Mammary epithelial cell (primary cell): ENCODE measurements at places on chromosomes 12 and 14. TPM values are rescaled to one million over a fixed set of nuclear protein-coding genes. Genes with fewer than 3 reads are reported as not detected.

DNA sequence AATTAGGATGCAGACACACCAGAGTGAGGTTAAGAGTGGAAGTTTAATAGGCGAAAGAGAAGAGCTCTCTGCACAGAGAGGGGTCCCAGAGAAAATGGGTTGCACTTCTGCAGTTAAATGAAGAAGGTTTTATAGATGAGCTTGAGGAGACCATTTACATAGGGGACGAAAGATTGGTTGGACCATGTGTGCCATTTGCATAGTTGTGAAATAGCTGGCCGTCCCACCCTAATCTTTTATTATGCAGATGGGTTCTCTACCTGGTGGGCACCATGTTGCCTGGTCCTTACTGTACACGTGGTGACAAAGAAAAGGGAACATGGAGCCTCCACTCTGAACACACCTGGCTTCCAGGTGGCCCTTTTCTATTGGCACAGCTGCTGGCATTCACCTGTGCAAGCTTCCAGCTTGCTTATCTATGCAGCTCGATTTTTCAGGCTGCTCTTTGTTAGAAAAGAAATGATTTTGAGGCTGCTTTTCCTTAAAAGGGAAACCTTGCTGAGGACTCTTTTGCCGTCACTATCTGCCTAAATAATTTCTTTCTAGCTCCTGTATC is 67.1 kb upstream of the SRSF5 start:
- no peak for DNase-seq

DNA sequence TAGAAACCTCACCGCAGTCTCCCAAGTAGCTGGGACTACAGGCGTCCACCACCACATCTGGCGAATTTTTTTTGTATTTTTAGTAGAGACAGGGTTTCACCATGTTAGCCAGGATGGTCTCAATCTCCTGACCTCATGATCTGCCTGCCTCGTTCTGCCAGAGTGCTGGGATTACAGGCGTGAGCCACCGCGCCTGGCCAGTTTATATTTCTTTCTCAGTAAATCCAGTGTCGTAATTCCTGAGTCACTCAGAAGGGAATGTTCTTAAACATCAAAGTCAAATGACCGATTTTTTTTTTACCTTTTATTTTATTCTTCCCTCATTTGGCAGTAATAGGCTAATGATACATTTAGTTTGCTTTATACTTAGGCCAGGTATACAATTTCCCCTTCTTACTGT is 80.5 kb downstream of the FBXO33 start:
- no peak for DNase-seq

- no peak for DNase-seq
Measured at GRCh38 chr14:50647282-50647681, 20.8 kb downstream of the SAV1 start.

- no peak for DNase-seq
Measured at GRCh38 chr12:76762601-76762980, 1.3 kb upstream of the ZDHHC17 start.

- no peak for DNase-seq
Measured at GRCh38 chr12:1289371-1290155, 298.5 kb downstream of the ERC1 start.

- DNase-seq, result peak; percentile 9
Measured at GRCh38 chr14:56333359-56334292, 215.4 kb downstream of the PELI2 start.

DNA sequence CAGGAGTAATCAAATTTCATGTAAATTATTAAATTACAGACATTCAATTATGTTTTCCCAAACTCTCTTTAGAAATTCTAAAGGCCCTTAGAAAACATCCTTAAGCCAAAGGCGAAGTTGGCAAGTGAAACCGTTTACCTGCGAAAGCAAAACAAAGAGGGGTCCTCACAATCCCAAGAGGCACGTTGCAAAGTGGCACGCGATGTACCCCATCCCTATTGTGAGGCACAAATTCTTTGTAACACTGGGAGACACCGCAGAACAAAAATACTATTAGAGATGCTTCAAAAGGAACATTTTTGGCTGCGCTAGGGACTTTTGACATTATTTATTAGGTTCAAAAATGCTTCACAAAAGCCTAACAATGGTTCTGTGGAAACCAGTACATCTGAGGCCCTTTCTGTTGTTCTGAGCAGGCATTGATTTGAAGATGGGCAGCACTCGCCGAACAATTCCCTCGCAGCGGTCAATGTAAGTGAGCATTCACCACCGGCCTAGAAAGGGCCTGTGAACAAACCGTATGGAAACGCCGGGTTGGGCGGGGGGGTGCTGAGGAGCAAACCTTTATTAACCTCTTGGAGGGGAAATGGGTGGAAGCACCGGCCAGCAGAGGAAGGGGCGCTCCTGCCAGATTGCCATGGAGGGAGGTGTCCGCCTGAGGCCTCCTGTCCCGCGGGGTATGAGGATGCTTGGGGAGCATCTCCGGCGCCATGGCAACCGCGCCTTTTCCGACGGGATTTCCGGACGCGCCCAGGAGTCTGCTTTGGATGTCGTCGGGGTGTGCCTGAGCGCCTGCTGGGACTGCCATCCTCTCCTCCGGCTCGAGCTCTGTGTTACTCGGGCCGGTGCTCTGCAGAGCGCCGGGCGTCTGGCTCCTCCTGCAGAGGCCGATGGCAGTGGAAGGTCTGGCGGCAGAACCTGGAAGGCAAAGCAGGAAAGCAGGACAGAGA is 193.9 kb downstream of the C12orf42 start:
- no peak for DNase-seq

VASH1 gene
- polyA plus RNA-seq, result 0.74 TPM

DNA sequence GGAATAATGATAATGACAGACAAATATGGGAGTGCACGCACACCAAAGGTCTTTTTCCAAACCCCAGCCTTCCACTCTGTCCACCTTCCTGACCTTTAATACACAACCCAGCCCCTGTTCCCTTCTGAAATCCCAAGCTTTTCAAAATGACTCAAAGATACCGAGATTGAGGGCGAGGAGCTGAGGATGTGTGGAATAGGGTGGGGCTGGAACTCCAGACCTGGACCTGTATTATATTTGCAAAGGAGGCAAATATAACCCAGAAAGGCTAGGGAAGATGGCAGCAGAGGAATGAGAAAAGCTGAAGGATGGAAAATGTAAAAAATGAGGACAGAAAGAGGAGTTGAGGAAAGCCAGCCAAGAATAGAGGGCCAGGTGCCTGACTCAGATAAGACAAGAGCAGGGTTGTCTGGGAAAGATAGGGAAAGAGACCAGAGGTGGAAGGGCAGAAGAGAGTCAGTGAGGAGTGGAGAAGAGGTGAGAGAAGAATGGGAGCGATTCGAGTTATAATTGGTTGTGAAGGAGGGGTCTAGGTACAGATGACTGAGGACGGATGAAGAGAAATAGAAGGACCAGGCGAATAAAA is 1.0 kb upstream of the PTMS start:
- DNase-seq, result peak; percentile 24

DNA sequence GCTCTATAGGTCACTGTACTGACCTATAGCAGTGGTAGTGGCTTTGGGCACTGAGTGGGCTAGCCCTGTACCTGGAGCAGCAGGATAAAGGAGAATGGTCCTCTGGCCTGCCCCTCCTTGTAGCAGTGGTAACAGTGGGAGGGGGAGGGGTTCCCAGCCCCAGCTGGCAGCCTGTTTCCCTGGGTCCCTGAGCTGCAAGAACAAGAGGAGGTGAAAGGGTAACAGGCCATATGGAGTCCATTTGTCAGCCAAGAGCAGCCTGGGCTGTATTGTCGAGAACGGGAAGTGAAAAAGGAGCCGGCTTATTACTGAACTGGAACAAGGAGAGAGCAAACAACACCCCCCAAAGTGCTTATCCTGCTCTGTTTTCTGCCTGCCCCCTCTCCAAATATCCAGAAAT is 73.8 kb upstream of the SRSF5 start:
- no peak for DNase-seq

GDF3 gene
- not detected for polyA plus RNA-seq

ANO4 gene
- 2.7 TPM for polyA plus RNA-seq

CLEC4C gene
- polyA plus RNA-seq, result not detected

DNA sequence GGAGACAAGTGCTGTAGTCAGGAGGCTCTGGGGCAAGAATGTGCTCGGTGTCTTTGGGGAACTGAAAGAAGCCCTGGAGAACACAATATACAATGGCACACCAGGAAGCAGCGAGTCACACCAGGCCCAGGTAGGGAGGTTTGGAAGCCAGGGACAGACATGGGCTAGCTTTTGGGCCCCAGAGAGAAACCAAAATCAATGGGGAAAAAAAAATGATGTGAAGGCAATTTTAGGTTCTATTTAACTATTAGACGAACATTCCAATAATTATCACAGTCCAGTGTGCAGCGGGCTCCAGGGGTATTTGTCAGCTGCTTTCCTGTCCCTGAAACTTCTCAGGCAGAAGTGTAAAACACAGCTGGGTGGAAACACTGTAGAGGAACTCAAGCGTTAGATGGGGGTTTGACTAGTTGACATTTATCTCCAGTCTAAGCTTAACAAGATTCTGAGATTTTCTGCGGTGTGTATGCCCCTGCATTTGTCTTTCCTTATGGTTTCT is 21.8 kb upstream of the EGLN3 start:
- DNase-seq, result no peak

DNA sequence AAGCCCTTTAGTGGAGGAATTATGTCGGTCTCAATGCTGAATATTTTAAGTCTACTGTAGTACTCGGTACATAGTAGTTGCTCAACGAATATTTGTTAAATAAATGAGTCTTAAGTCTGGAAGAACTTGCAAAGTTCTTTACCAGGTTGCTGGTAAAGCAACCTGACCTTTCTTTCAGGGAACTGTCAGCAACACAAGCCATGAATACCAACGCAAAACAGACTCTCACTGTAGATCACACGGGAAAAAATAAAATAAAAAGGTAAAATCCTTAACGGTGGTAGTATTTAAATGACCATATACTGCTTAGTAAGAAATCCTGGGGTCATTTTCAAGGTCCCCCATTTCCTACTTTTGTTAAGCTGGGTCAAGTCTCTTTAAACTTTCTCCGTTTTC is 447 bp upstream of the NUBPL start:
- no peak for DNase-seq

DNA sequence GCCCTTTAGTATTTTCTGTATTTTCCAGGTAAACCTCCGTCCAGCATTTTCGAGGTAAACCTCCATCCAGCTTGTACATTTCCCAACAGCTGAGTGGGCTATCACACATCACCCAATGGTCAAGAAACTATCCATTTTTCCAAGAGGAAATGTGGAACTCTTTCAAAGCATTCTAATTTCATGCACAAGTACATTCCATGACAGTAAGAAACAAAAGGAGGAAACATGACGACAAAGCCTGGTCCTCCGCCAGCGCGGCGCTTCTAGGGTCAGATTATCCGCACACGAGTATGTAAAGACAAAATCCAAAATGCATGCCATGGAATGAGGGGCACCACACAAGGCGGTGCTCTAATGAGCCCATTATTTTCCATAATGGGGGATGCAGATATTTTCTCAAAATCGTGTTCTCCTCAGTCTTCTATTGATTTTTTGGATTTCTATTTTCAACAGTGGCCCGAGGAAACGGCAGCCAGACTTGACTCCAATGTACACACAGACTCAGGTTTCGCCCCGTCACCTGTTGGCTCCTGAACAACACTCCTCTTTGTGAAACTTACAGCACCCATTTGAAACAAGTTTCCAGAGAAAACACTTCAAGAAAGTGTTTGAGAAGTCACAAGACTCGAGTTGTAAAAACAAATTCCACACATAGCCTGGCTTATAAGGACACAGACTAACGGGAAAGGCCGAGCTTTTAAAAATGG is 107.4 kb downstream of the PRICKLE1 start:
- DNase-seq, result peak; percentile 50

GRCh38 chr14:105012171-105012985 is 8.5 kb downstream of the CDCA4 start:
- DNase-seq, result no peak

KCNC2 gene
- polyA plus RNA-seq, result not detected

- DNase-seq, result peak; percentile 65
Measured at GRCh38 chr12:10557766-10558165, 52.1 kb downstream of the EIF2S3B start.

- DNase-seq, result no peak
Measured at GRCh38 chr12:102992297-102992696, 34.8 kb downstream of the ASCL1 start.
